Hair follicular keratinocyte (primary cell): ENCODE measurements at places on chromosomes 13 and 19. TPM values are rescaled to one million over a fixed set of nuclear protein-coding genes. Genes with fewer than 3 reads are reported as not detected.

Gene AP1M2
- 78.9 and 111 TPM in 2 replicates for total RNA-seq

Gene FCER2
- total RNA-seq = not detected in 2 replicates

Gene ANGPTL8
- total RNA-seq = not detected in 2 replicates

Gene C19orf53
- total RNA-seq = 187 and 305 TPM in 2 replicates

Gene GARIN5A
- 0.23 and 0.78 TPM in 2 replicates for total RNA-seq

Gene SIGLEC8
- not detected in 2 replicates for total RNA-seq

Gene BCAM
- total RNA-seq = 35.2 and 40.1 TPM in 2 replicates

Gene CEACAM1
- total RNA-seq = 1.1 and 2.0 TPM in 2 replicates

Gene CYP4F2
- total RNA-seq = 0.04 and 0.23 TPM in 2 replicates

Gene EFNB2
- total RNA-seq = 31.5 and 34.4 TPM in 2 replicates
